ENCODE measurements at places on chromosomes 3 and 15.

DNA sequence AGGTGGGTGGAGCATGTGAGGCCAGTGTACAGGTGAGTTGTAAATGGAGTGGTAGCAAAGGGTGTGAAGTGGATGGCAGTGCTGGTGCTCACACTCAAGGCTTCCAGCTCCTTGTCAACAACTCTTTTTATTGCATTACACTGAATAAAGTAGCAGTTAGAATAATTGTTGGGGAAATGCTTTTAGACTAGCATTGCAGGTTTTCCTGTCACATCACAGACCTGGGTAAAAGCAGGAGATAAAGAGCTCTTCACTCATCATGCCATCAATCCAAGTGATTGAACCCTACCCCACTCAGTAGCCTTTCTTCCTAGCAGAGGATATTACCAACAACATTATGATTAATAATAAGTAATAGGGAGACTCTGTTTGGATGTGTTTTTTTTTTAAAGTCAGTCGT, 81.6 kb downstream of the CDIN1 start:
- DNase-seq, result no peak

- no peak for DNase-seq
Observed at GRCh38 chr3:110741891-110742290, 329.7 kb upstream of the NECTIN3 start.

- DNase-seq, result peak; percentile 15
Observed at GRCh38 chr3:195110647-195111318, 160.2 kb downstream of the XXYLT1 start.

- DNase-seq, result no peak
Observed at GRCh38 chr15:79824136-79824701, 72.6 kb downstream of the MTHFS start.

GRCh38 chr3:8970971-8971589, 7.8 kb upstream of the RAD18 start:
- DNase-seq, result peak; percentile 61

DNA sequence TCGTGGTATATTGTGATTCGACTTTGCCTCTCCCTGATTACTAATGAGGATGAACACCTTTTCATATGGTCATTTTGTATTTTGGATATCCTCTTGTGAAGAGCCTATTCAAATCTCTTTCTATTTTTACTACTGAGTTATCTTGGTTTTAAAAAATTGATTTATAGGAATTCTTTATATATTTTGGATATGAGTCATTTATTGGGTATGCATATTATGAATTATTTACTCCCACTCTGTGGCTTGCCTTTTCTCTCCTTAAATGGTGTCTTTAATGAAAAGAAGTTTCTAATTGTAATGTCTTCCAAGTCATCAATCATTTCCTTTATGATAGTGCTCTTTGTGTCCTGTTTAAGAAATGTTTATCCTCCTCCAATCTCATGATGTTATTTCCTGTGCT, 191.5 kb upstream of the DPH6 start:
- peak; percentile 79 for DNase-seq

- DNase-seq, result peak; percentile 52
Observed at GRCh38 chr15:31489801-31490646, 163.4 kb downstream of the KLF13 start.

DNA sequence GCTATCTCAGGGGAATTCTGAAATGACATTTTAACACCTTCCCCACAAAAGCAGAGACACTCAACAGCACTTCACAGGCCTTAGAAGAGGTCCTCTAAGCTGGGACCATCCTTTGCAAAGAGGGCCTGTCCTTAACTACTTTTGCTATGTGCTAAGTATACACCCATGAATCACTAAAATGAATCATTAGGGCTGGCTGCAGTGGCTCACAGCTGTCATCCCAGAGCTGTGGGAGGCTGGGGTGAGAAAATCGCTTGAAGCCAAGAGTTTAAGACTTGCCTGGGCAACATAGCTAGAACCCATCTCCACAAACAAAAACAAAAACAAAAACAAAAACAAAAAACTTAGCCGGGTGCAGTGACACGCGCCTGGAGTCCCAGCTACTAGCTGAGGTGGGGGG, 53.9 kb upstream of the MELTF start:
- DNase-seq, result peak; percentile 78

GRCh38 chr3:66555214-66555844, 54.5 kb upstream of the LRIG1 start:
- DNase-seq, result peak; percentile 49

DNA sequence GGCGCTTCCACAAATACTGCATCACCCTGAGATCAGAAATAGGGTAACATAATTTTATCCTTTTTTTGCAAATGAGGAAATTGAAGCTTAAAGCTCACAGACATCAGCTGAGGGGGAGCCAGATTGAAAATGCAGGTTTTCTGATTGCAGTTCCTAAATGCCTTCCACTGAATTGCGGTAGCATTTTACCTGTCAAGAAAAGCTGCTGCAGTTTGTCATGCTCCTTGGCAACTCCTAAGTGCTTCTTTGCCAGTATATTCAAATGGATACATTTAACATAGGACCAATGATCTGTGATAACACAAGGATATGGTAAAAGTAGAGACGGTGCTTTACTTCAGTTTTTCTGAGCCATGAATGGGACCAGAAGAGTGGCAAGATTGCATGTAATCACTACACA, 50.5 kb downstream of the SPATA16 start:
- no peak for DNase-seq

GRCh38 chr15:90957031-90957790, 2.5 kb downstream of the RCCD1 start:
- peak; percentile 49 for DNase-seq

DNA sequence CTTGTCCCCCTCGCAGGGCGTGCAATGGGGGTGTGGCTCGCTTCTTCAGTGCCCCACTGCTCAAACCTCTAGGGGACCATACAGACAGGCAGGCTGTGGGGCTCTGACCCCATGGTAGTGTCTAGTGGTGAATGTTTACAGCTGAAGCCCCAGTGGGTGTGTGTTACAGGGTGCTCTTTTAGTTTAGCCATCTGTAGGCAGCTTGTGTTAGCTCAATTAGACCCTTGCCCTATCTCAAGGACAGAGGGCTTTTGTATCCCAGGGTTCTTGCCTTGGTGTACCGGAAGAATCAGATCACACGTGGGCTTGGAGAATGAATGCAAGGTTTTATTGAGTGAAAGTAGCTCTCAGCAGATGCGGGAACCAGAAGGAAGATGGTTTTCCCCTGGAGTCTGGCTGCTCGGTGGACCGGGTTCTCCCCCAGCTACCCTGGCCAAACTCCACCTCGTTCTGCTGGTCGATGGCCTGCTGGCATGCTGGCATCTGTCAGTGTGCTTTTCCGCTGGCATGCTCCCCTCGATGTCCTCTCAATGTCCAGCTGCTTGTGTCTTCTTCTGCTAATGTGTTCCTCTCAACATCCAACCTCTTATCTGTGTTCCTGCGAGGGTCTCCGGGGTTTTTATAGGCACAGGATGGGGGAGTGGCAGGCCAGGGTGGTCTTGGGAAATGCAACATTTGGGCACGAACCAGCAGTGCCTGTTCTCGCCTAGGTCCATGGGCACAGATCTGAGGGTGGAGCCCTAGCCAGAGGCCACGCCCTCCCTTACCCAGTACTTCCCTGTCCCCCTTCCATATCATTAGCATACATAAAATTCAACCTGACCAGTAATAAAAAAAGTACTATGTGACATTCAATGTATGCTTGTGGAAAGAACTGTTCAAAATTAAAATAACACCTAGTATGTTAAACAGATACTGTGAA, 6.6 kb downstream of the SPCS1 start:
- DNase-seq, result no peak

- DNase-seq, result peak; percentile 25
Observed at GRCh38 chr15:96125721-96126415, 204.6 kb upstream of the NR2F2 start.

DNA sequence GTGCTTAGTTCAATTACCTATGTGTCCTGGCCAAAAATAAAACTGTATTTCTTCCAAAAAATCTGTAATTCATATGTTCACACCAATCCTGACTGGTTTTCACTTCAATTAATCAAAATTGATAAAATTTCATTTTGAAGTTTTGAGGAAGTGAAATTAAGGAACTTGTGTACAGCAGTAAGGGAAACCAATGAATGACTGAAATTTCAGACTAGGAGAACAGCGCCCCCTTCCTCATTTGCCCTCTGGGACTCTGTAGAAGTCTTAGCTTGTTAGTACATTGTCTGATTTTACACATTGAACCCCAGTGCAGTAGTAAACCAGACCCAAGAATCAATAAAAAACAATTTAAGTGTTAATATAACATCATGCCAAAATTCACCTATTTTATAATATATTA, 495.3 kb upstream of the AGTR1 start:
- DNase-seq, result no peak

DNA sequence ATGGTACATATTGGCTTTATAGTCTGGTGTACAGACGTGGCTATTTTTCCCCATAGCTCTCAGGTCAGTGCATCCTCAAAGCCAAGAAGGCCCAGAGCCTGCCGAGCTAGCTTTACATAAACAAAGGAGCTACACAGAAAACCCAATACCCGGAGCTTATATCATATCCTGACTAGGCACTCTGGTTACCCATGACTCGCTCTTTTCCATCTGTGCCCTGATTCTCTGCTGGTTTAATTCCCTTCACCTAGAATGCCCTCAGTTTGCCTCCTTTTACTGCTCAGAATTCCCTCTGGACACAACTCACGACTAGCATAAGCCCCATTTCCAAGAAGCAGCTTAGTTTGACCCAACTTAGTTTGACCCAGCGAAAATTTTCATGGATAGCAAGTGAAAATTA, 110.8 kb downstream of the TIGIT start:
- no peak for DNase-seq

- DNase-seq, result no peak
Observed at GRCh38 chr3:130849091-130849552, 44.8 kb upstream of the ATP2C1 start.

- peak; percentile 72 for DNase-seq
Observed at GRCh38 chr3:113287111-113287802, 75.9 kb downstream of the BOC start.

DNA sequence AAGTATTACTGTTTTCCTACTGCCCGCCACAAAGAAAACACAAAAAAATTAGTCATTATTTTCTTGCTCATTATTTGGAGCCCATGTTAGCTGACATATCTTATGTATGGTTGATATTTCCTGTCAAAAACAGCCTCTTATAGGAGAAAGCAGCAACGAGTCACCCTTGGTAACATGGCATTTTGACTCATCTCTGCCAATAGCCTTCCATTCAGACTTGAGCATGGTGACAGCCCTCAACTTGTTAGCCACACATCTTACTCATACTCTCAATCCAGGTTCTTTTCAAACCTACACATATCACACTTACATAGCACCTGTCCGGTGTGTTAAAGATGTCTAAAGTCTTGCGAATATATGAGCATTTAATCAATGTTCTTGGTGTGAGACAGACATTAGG, 109.4 kb upstream of the SAMMSON start:
- peak; percentile 33 for DNase-seq

- DNase-seq, result no peak
Observed at GRCh38 chr3:50268703-50269451, at the start of gene SEMA3B. SEMA3B (plus strand) TSS chr3:50269147; CDS start chr3:50269241, 94 bp downstream.

- DNase-seq, result no peak
Observed at GRCh38 chr15:58627701-58628100, 121.8 kb downstream of the ADAM10 start.

GRCh38 chr3:113536627-113537101, 4.3 kb downstream of the SIDT1 start:
- DNase-seq, result peak; percentile 18

GRCh38 chr3:16460886-16461285, 52.6 kb downstream of the RFTN1 start:
- no peak for DNase-seq

DNA sequence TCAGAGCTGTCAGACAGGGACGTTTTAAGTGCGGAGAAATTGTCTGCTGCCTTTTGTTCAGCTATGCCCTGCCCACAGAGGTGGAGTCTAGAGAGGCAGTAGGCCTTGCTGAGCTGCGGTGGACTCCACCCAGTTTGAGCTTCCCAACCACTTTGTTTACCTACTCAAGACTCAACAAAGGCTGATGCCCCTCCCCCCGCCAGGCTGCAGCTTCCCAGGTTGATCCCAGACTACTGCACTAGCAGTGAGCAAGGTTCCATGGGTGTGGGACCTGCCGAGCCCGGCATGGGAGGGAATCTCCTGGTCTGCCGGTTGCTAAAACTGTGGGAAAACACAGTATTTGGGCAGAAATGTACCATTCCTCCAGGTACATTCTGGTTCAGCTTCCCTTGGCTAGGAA, 282.1 kb downstream of the VGLL3 start:
- DNase-seq, result no peak

GRCh38 chr3:70805061-70805889, 492.8 kb upstream of the MDFIC2 start:
- peak; percentile 18 for DNase-seq

- DNase-seq, result peak; percentile 48
Observed at GRCh38 chr15:57118013-57118799, 199.8 kb downstream of the TCF12 start.

DNA sequence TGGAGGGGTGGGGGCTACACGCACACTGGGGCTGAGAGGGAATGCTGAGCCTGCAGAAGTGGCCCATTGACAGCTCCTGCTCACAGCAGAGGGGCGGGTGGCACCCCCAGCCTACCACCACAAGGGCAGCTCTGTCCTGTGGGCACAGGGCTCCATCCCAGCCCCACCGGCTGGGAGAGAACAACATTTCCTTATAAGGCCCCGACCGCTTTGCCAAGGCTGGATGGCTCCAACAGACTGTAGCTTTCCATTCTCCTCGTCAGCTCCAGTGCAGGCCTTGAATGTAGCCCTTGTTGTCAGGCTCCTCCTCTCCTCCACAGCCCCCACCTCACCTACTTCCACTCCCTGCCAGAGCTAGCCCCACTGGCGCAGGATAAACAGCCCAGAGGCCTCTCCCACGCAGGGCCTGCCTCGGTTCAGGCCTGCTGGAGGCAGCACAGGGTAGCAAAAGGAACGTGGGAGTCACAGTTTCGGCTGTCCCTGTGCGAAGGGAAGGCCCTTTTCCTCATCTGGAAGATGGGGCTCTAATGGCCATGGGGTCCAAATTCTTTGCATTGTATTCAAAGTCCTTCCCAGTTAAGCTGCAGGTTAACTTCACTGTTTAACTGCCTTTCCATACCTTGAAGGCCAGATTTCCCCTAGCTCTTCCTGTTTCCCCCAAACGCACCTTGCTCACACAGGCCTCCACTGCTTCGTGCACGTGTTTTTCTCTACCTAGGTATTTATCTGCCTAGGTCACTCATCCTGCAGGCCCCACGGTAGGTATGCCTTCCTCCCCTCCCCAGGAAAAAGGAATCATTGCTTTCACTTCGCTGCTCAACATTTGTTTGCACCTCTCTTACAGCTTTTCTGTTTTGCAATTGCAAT, 101.6 kb upstream of the LPP start:
- no peak for DNase-seq

DNA sequence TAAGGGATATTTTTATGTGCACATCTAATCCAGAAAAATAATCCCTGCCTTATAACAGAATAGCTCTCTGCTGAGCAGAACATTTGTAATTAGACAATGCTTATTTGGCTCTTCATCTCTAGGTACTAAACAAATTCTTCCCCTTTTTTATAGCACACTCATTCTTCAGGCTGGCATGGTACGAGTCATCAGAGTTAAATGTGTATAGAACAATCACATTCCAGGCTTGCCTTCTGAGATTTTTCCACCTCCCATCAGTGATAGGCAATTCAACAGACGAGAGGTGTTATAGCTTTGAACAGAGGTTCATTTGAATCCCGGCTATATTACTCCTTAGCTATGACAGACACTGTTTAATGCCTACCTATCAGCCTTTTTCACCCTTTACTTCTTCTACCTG, 21.4 kb upstream of the SPPL2A start:
- DNase-seq, result no peak

All from fibroblast of skin of right quadriceps (primary cell).